ENCODE measurements at places on chromosomes 1 and 21. TPM values are rescaled to one million over a fixed set of nuclear protein-coding genes. Genes with fewer than 3 reads are reported as not detected.

DNA sequence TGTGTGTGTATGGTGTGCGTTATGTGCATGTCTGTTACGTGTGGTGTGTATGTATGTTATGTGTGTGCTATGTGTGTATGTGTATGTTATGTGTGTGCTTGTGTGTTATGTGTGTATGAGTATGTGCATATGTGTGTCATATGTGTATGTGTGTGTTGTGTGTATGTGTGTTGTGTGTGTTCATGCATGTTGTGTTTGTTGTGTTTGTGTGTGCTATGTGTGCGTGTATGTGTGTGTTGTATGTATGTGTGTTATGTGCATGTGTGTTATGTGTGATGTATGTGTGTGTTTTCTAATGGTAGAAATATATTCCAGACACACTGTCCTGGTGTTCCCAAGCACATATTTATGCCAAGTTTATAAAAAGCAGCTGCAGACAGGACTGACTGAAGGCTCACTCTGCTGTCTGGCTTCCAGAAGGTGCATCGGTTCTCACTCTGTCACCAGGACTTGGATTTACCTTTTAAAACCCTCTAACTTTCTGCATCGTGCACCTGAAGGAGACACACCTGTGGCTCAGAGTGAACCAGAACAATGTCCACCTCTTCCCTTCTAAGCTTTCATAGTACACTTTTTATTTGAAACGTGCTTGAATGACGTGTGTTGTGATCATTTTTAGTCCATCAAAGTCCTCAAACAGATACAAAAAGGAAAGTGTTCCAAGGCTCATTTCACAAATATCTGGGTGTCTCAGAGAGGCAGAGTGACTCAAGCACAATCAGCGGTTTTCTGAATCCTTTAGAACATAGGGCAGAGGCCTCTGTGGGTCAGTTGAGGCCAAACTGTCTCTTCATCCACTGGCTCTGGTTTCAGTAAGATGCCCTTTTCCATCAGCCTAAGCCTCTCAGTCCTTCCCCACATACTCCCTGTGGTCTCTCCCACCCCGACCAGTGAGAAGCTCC, 49.9 kb downstream of the TOMM20 start:
- peak overlapping the region; percentile 85 for H3K27ac ChIP-seq
- H3K4me1 ChIP-seq: no peaks in the 10 kb centered on the region
- H3K27me3 ChIP-seq: no peaks in the 10 kb centered on the region
- no peaks in the 10 kb centered on the region for H3K36me3 ChIP-seq

Gene SPAG17
- not detected for total RNA-seq

DNA sequence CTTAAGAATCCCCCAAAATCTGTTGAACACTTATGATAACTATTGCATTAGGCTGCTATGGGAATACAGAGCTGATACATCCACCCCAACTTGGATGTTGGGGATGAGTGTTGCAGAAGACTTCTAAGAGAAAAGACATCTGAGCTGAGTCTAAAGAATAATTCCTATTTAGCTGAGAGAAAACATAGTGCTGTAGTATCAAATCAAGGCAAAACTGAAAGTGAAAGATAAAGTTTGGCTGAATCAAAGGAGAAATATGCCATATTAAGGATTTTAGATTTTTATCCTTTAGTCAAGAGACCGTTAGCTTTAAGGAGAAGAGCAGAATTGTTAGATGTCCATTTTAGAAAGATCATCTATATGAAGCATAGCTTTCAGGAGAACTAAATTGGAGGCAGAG, 726.9 kb upstream of the PTBP2 start:
- no peak for DNase-seq
- H3K27me3 ChIP-seq: no peaks in the 10 kb centered on the region
- H3K4me1 ChIP-seq: no peaks in the 10 kb centered on the region
- H3K4me3 ChIP-seq: peak overlapping the region; percentile 2
- no peak overlapping the region for H3K27ac ChIP-seq

Gene SLC6A17
- 0.41 TPM for total RNA-seq

- no peaks in the 10 kb centered on the region for H3K36me3 ChIP-seq
- H3K27me3 ChIP-seq: no peaks in the 10 kb centered on the region
- peak overlapping the region; percentile 100 for H3K27ac ChIP-seq
- peak overlapping the region; percentile 89 for H3K4me3 ChIP-seq
Observed at GRCh38 chr1:10210841-10211804, 753 bp downstream of the KIF1B start.

DNA sequence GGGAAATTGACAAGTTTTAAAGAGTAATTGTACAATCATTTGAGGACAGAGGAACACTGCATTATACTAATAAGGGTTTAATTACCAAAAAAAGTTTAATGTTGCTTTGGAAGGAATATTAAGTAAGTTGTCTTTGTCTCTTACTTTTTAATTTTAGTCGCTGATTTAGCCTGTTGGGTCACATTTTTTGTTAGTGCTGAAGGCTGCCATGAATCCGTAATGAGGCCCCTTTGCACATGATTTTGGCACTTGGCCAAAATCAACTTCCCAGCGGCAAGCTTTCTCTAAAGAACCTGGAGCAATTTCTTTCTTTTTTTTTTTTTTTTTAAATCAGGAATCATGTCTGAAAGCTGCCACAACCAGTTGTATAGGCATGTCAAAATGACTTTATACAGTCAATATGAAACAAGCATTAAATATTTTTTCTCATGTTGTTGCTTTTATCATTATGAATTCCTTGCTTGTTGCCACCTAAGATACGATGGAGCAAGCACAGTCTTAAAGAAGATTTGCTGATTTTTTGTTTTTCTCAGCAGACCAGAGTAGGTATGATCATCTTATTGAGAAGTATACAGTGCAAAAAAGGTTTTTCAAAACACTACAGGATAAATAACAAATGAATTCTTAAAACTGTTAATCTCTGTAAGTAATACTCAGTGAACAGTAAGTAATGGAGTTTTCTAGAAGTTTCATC, 690.4 kb downstream of the USP25 start:
- H3K4me1 ChIP-seq: peaks cover 28% of the 10 kb centered on the region
- H3K36me3 ChIP-seq: no peaks in the 10 kb centered on the region
- peak overlapping the region; percentile 8 for H3K4me3 ChIP-seq

DNA sequence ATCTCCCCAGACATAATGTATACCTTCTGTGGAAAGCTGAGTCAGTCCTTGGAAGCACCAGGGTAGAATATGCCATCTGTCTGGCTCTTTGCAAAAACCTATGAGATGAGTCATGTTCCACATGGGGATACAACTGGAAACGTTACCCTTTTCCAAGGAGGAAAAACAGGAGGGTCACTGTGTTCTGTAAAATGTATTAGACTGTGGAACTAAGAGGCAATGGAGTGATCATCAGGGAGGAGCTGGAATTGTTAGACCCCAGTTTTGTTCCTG, 16.1 kb upstream of the PSMD4 start:
- no peaks in the 10 kb centered on the region for H3K4me1 ChIP-seq
- no peak overlapping the region for H3K4me3 ChIP-seq
- peaks cover 93% of the 10 kb centered on the region for H3K36me3 ChIP-seq
- no peak for DNase-seq

Gene ORC1
- not detected for total RNA-seq

DNA sequence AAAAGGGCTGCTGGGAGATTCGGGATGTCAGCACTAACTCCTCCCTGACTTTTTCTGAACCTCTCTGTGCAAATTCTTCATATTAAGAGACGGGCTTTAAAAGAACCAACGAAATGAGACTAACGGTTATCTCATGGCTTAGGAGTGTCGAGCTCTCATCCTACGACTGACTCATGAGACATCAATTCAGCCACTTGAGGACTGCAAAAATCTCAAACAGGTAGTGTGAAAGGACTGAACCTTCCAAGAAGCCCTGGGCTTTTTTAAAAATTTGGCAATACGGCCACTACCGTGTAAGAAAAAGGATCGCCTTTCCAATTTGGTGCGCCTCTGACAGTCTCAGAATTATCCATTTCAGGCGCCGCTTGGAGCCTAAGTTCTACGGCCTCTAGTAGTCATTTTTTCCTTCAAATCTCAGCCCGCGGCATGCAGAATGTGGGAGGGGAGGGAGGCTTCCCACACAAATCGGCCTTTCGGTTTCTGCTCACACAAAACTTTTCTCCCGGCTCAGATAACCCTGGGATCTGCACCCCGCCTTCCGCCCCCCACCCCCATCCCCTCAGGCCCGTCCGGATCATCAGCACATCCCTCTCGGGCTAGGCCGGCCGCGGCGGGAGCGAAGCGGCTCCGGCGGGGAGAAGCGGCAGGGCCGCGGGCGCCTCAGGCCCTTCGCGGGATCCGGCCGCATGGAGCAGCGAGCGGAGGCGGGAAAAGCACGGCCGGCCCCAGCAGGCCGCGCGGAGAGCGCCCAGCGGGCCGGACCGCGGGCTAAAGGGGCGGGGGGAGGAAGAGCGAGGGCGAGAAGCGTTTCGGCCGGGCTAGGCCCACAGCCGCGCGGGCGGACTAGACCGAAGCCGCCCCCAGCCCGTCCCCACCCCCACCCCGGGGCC, 618 bp downstream of the HNRNPR start:
- DNase-seq: peak; percentile 70
- H3K36me3 ChIP-seq: no peaks in the 10 kb centered on the region
- H3K4me3 ChIP-seq: peak overlapping the region; percentile 92
- no peaks in the 10 kb centered on the region for H3K27me3 ChIP-seq

DNA sequence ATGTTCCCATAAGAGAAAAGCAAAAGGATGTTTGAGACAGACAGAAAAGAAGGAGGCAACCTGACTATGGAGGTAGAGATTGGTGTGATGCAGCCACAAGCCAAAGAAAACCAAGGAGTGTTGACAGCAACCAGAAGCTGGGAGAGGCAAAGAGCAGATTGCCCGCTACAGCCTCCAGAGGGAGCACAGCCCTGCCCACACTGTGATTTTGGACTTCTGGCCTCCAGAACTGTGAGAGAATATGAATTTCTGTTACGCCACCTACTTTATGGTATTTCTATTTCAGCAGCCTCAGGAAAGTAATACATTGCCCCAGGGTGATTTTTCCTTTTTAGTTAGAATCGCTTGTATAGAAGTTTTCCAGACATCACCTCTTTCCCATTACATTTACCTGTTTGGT, 28.4 kb downstream of the SLAMF6 start:
- no peak overlapping the region for H3K4me3 ChIP-seq
- no peak for DNase-seq
- no peaks in the 10 kb centered on the region for H3K27me3 ChIP-seq

GRCh38 chr1:175331891-175332290, 139.3 kb upstream of the KIAA0040 start:
- H3K27me3 ChIP-seq: no peaks in the 10 kb centered on the region
- no peak overlapping the region for H3K27ac ChIP-seq
- H3K4me3 ChIP-seq: no peak overlapping the region
- no peaks in the 10 kb centered on the region for H3K4me1 ChIP-seq
- DNase-seq: no peak

Gene CHIA
- not detected for total RNA-seq

DNA sequence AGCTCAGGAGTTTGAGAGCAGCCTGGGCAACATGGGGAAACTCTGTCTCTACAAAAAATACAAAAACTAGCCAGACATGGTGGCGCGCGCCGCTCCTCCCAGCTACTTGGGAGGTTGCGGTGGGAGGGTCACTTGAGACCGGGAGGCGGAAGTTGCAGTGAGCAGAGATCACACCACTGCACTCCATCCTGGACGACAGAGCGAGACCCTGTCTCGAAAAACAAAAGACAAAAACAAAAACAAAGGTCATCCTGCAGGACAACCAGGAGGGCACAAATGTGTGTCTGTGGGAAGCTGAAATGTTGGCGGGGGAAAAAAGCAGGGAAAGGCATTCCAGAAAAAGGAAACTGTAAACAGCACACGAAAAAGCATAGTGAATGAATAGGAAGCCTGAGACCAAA, 104.1 kb upstream of the HNRNPU start:
- H3K27ac ChIP-seq: peak overlapping the region; percentile 99
- peaks cover 53% of the 10 kb centered on the region for H3K4me1 ChIP-seq
- no peaks in the 10 kb centered on the region for H3K36me3 ChIP-seq
- no peak for DNase-seq
- no peaks in the 10 kb centered on the region for H3K27me3 ChIP-seq

DNA sequence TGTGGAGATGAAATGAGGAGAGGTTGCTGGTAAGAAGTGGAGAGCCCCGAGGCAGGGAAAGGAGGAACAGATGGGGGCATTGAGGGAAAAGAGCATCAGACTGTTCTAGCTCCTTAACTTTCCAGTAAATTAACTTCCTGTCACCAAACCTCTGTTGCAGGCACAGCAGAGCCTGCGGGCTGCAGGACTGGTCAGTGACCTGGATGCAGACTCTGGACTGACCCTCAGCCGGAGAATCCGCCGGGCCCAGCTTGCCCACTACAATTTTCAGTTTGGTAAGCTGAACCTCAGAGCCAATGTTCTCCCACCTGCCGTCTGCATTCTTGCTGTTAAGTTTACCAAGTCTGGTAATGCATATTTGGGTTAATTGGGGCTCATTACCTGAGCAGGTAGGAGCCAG, 2.5 kb upstream of the ECM1 start:
- no peak overlapping the region for H3K4me3 ChIP-seq
- no peak for DNase-seq
- H3K27me3 ChIP-seq: no peaks in the 10 kb centered on the region
- H3K36me3 ChIP-seq: peaks cover 16% of the 10 kb centered on the region
- H3K27ac ChIP-seq: no peak overlapping the region

Gene CELA2B
- total RNA-seq: not detected
